ENCODE measurements at places on chromosomes 13 and 19.

DNA sequence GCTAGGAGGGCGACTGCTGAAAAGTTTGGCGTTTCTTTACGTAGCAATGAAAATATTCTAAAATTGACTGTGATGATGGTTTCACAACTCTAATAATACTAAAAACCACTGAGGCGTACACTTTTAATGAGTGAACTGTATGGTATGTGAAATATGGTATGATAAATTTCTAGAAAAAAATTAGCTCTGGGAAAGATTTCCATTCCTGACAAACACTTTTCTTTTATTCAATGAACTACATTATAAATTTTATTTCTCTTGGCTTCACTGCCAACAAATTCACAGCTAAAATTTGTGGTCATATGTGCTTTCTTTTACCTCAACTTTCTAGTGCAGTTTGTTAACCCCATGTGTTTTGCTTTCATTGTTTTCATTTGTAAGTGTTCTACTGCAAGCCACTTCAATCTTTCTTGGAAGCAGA is 11.1 kb downstream of the ZC3H13 start:
- DNase-seq = no peak

GRCh38 chr19:34171877-34172660 is at the start of gene LSM14A:
Gene LSM14A (plus strand): TSS chr19:34172504. CDS start chr19:34172643, 139 bp downstream.
- DNase-seq = peak; percentile 86

- DNase-seq = no peak
Observed at GRCh38 chr13:97246596-97247158, 24.5 kb downstream of the MBNL2 start.

DNA sequence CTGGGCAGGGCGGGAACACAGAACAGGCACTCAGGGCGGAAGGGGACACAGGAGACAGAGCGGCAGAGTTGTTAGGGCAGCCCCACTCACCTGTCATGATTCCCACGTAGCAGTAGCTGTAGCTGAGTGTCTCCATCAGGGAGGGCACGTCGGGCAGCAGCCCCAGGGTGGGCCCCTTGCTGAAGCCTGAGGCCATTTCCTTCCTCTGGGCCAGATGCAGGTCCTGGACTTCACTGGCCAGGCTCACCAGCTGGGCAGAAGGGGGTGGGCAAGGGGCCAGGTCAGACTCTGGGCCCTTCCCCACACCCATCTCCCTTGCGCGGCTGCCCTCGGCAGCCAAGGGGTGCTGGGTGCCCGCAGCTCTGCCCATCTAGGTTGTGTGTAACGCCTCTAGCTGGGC is 5.9 kb downstream of the MBOAT7 start:
- no peak for DNase-seq

- DNase-seq = no peak
Observed at GRCh38 chr19:48194041-48194843, 23.8 kb downstream of the ZSWIM9 start.

DNA sequence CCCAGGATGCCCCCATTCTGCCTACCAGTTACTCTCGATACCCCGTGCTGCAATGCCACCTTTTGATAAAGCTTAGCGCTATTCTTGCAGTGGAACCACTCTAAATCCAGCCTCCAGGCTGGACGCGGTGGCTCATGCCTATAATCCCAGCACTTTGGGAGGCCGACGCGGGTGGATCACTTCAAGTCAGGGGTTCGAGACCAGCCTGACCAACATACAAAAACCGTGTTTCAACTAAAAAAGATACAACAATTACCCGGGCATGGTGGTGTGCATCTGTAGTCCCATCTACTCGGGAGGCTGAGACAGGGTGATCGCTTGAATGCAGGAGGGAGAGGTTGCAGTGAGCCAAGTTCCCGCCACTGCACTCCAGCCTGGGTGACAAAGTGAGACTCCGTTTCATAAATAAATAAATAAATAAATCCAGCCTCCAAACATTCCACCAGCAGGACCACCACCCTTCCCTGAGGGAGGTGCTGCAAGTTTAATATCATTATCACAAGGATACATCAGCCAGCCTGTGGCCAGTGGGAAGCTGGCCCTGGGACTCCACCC is 27.7 kb downstream of the CYP2B6 start:
- DNase-seq = no peak

GRCh38 chr19:4983346-4984105 is 14.6 kb downstream of the KDM4B start:
- DNase-seq = no peak

- DNase-seq = no peak
Observed at GRCh38 chr19:11942843-11943108, 17.9 kb downstream of the ZNF700 start.

GRCh38 chr19:55229789-55230182 is 1.2 kb upstream of the TMEM86B start:
- no peak for DNase-seq

- DNase-seq = no peak
Observed at GRCh38 chr13:54611390-54611789, 1582.8 kb downstream of the OLFM4 start.

All from stimulated activated CD4-positive, alpha-beta T cell treated with anti-CD3 and anti-CD28 coated beads, Interleukin-15, amount 100 ng/mL, for 1 hour (primary cell).